Stimulated activated CD4-positive, alpha-beta T cell treated with anti-CD3 and anti-CD28 coated beads, Interleukin-1b, Interleukin-23, amount 100 ng/mL, for 1 hour (primary cell): ENCODE measurements at places on chromosomes 12 and 14.

DNA sequence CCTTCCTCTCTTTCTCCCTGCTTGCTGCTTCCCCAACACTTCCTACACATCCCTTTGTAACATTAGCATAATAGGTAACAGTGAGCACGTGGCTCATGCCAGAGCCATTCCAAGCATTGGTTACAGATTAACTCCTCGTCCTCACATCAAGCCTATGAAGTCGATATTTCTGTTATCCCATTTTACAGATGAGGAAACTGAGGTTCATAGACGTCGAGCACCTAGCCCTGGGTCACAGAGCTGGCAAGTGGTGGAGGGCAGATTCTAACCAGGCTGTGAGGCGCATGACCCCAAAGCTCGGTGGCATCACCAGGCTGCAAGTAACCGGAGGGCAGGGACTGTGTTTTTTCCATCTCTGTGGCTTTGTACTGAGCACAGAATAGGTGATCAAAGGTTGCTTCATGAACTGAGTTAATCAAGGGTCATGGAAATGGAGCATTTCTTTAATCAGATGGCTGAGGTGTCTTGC is 5.7 kb upstream of the SERPINA1 start:
- DNase-seq = no peak

DNA sequence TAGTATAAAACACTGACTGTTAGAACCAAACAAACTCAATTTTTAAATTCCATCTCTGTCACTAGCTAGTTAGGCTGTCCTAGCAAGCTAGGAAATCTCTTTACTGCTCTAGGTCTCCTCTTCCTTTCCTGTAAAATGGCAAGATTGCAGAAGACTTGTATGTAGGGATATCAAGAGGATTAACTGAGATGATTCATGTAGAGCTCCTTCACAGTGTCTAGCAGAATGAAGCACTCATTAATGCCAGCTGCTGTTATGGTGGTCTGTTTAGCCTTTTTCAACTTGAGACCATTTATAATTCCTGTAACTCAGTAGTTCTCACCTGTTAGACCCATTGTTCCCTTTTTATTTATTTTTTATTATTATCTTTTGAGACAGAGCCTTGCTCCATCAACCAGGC is 67.8 kb upstream of the KCNH3 start:
- no peak for DNase-seq

GRCh38 chr12:131015581-131016337 is 62.1 kb downstream of the ADGRD1 start:
- no peak for DNase-seq

GRCh38 chr12:108324351-108325017 is 14.6 kb downstream of the CMKLR1 start:
- no peak for DNase-seq

DNA sequence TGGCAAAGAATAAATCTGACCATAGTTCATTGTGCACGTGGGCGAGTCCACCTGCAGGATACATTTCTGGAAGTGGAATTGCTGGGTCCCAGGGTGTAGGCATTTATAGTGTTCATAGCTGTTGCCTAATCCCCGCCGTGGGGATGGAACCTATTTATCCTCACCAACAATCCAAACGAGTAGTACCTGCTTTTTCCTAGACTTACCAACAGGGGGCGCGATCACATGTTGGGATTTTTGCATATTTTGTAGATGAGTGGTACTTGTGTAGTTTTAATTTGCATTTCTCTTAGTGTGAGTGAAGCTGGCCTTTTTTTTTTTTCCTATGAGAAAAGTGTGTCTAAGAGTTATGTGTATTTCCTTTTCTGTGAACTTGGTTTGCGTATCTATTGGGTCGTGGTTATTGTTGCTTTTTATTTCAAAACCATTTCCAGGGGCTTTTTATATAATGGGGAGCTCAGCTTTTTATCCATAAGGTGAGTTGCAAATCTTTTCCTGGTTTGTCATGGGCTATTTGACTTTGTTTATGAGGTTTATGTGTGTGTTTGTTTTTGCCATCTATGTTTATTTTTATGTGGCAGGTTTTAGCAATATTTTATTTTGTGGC is 67.2 kb downstream of the CCDC92 start:
- peak; percentile 46 for DNase-seq

GRCh38 chr14:69242311-69243224 is 17.4 kb upstream of the GALNT16 start:
- no peak for DNase-seq

- DNase-seq = no peak
Observed at GRCh38 chr12:88310069-88310468, 168.0 kb downstream of the TMTC3 start.

GRCh38 chr14:69284170-69284569 is 24.2 kb downstream of the GALNT16 start:
- no peak for DNase-seq

DNA sequence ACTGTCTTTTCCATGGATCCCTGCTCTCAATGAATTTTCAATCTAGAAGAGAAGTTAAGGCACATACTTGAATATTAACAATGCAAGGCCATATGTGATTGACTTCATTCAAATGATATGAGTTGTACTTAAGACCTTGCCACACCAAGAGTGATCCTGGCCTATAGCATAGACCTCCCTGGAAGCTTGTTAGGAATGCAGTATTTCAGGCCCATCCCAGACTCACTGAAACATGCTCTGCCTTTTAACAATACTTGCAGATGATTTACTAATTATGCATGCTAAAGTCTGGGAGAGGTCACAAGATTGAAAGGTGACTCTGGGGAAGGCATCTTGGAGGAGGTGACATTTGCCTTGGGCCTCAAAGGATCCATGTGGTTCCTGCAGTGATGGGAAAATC is 43.2 kb downstream of the RFX4 start:
- DNase-seq = no peak

DNA sequence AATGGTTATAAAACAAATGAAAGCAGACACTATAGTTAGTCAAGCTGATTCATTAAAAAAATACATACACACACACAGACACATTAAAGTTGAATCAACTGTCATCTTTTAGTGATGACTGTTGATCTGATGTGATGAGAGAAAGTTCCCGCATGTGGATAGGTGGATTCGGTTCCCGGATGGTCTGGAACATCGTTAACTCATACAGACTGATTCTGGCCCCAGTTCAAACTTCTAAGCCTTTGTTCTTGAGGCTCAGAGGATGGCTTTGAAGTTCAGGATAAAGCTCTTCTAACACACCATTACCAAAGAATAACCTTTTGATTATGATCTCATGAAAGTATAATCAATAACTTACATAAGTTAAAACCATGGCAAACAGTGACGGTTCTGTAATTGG is 27.5 kb downstream of the WIF1 start:
- DNase-seq = no peak

DNA sequence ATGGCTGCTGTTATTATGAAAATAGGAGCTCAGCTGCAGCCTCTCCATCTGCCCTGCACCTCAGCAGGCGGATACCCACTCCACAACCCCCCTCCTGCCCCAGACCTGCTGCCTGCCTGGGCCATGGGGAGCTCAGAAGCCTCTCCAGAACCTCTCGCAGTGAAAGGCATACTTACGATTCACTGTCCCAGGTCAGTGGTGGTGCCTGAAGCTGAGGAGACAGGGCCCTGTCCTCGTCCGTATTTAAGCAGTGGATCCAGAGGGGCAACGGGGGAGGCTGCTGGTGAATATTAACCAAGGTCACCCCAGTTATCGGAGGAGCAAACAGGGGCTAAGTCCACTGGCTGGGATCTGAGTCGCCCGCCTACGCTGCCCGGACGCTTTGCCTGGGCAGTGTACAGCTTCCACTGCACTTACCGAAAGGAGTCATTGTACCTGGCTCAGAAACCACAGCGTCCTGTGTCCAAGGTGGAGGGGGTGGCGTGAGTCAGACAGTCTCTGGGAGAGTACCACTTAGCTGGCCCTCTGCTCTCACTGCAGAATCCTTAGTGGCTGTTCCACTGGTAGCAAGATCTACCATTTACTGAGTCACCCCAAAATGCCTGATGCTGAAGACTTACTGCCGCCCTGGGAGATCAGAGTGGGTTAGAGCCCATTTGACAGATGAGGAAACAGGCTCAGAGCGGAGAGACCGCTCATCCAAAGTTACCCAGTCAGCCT is at the start of gene SERPINA1:
TSS of gene SERPINA1 (minus strand) at position 219 of the 720 bp plus-strand sequence. CDS start 5,365 bp downstream, outside the sequence.
- no peak for DNase-seq

DNA sequence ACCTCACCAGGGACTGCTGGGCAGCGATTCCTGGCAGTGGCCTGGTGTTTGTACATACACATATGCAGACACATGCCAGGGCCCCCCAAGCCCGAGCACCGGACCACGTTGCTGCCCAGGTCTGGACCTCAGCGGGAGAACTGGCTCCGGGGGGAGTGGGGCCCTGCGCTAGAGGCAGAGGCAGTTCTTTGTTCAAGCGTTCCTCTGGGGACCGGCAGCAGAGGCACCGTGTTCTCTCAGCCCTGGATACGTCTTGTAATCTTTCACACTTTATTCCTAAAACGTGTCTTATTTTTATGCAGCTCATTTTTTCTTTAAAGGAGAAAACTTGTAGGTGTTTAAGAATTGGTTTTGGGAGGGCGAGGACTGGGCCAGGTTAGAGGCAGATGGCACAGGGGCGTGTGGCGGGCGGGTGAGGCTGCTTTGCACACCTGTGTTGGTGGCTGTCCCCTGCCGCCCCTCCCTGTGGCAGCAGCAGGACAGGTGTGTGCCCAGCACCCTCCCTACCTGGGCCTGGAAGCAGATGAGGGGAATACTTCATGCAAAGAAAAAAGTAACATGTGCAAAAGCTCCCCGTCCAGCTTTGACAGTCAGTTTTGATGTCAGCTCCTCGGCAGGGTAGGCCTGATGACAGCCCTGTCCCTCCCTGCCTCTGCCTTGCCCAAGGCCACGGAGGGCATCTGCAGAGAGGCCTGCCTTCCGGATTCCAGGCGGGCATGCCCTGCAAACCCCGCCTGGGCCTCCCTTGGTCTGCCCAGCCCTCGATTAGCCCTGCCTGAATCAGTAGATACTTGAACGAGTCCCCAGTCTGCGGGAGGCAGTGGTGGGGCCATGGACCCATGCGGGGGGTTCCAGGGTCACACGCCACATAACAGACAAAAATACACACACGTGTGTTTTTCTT is 7.0 kb upstream of the PUS1 start:
- no peak for DNase-seq

DNA sequence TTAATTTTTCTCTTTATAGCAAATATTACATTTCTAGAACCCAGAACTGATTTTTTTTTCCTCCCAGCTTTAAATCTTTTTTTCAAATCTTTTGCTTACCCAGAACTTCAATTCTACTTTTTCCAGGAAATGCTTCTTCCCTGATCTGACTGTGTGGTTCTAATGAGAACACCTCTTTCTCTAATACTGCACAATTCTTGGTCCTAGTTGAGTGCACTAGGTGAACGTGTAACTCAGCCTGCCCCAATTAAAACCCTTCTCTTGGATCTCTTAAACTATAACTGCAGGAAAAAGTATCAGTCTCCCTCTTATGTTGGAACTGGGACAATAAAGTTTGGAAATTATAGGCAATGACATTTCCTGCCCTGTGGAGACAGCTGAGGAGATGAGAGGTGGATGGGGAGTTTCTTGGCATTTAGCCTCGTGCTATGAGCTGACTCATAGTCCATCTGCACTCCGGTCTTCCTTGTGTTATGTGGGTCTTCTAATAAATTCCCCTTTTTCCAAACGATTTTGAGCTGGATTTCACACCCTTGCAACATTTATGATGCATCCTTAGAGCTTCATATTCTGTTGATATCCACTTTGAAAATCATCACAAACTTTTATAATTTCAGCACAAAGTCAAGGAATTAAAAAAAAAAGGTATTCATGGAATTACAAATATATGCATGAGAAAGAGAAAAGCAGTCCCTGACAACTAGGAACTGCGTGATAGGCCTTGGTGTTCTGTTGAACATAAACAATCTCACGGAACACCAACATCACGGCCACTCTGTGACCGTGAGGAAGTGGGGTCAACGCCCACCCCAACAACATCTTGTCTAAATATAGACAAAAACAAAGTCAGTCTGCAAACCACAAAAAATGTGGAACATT is 52.4 kb downstream of the BRMS1L start:
- DNase-seq = no peak

- DNase-seq = no peak
Observed at GRCh38 chr12:93183940-93184671, 193.6 kb upstream of the NUDT4 start.

DNA sequence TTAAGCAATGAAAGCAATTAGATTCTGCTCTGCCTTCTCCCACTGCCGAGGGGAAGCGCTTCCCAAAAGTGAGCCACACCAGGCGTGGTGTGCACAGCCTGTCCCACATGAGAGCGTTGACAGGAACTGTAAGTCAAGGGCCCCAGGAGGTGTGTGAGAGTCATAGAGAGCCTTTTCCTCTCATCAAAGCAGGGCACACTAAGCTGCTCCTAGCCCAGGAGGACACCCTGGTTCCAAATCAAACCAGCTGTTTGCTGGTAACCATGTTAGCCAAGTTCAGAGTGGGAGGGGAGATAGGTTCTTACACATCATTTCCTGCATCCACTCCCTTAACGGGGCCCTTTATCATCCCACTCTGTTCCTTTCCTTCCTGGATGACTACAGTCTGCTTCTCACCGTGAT is 98.3 kb downstream of the SPTSSA start:
- no peak for DNase-seq

- no peak for DNase-seq
Observed at GRCh38 chr14:103886304-103887169, 39.2 kb upstream of the PPP1R13B start.

DNA sequence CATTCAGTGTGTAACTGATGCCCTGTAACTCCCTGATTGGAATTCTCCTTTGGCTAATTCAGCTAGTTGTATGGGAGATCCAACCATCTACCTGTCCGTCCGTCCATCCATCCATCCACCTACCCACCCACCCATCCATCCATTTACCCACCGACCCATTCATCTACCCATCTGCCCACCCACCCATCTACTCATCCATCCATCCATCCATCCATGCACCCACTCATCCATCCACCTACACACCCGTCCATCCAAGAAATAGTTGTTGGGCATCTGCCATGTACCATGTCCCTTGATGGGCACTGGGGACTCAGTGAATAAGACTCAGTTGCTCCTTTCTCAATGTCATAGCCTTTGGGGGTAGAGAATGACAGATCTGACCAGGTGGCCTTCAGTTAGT is 48.1 kb downstream of the CCDC92 start:
- DNase-seq = no peak

GRCh38 chr12:18462442-18462841 is 201.1 kb downstream of the PIK3C2G start:
- DNase-seq = no peak

GRCh38 chr12:66674495-66675122 is 4.3 kb downstream of the GRIP1 start:
- no peak for DNase-seq
